ENCODE measurements at places on chromosomes 4 and X. TPM values are rescaled to one million over a fixed set of nuclear protein-coding genes. Genes with fewer than 3 reads are reported as not detected.

KCNE5 gene
- not detected for total RNA-seq

CFAP47 gene
- not detected for total RNA-seq

TAF7L gene
- total RNA-seq: 1.3 TPM

GPR34 gene
- not detected for total RNA-seq

- no peak for DNase-seq
Observed at GRCh38 chrX:119468551-119469312, 488 bp downstream of the SLC25A5 start.

- no peak for DNase-seq
Observed at GRCh38 chr4:5014007-5014682, 5.1 kb downstream of the CYTL1 start.

- no peak for DNase-seq
Observed at GRCh38 chr4:10114607-10115006, 2.0 kb downstream of the WDR1 start.

DNA sequence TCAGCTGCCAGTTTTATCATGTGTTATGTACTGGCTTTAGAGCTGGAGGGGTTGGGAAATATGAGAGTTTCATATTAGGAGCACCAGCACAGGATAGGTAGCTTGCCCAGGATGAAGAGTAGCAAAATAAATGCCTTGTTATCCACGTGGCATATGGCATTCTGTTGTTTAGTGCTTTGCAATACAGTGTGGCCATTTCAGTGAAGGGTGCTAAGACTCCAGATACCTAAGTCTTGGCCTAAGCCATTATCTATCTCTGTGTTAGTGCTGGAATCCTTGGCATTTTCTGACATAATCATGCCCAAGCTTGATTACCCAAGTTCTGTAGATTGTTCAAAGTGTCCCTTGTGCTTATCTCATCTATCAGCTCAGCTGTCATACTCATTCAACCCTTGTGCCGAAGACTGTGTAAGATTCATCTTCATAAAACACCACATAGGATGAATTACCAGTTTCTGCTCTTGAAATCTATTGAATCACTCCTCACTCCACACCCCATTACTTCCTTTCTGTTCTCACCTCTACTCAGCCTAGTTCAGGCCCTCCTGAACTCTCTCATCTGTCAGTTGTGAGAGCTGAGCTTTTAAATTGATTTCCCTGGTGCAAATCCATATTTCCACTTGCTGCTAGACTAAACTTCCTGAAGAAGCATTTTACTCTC, 73.5 kb downstream of the CLCN5 start:
- DNase-seq: no peak

- DNase-seq: no peak
Observed at GRCh38 chr4:153212736-153213135, 8.5 kb downstream of the TRIM2 start.

DNA sequence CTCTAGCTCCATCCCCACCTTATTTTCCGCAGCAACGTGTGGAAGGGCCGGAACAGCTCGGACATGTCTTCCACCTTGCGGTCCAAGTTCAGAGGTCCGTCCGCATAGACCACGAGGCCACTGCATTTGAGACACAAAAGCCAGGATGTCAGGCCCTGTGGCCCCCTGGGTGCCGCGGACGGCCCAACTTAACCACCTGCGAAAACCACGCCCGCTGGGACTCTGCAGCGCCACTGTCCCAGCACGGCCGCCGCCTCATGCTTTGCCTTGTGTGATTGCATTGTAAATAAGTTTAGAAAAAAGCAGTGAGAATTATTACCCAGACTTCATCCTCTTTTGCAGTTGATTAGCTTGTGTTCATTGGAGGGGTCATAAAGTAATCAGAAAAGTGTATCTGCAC, 58.2 kb upstream of the MXD4 start:
- DNase-seq: no peak

DNA sequence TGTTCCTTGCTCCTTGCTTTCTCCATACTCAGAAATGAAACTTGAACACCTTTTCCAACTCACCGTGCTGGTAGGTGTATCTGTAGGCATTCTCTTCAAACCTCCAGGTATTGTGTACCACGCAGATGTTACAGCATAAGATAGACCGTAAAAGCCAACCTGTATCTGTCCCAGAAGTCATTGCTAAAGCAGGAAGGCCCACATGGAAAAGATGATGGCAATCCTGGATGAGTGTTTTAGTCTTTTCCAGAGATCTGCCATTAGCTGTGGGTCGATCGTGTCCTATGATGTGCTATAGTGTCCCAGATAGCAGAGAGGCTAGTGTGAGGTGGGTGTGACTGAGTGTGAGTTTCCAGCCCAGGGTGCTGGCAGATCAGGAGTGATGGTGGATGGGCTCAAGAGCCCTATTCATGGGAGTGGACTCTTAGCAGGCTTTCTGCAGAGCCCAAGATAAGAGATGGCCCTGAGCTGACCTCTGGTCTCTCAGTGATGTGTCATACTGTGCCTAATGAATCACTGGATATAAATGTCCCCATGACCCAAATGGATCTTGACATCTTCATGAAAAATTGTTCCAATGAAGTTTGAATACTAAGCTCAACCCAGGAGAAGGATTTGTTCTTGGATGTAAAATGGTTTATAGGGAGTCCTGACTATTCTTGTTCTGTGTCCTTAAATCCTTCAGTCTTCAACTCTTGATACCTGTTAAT, 69.1 kb upstream of the WDR1 start:
- DNase-seq: no peak

- DNase-seq: no peak
Observed at GRCh38 chr4:185143601-185143969, 519 bp downstream of the SLC25A4 start.
